ENCODE measurements at places on chromosomes 3 and 15. TPM values are rescaled to one million over a fixed set of nuclear protein-coding genes. Genes with fewer than 3 reads are reported as not detected.

DNA sequence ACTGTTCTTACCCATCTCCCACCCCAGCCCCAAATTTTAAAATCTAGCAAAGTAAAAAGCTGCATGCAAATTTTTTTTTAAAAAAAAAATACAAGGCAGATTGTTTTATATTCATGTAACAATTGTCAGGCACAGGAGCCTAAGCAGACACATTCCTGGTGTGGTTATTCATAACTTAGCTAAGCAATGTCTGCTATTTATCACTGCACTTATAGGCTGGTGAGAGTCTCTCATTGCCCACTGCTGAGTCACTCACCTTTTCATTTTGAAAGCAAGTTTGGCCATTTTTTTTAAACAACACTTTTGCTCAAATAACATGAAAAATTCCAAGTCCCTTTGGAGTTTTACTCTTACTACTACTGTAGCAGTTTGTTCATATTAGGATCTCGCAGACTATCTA is 413.9 kb downstream of the RBMS3 start:
- peak; percentile 99 for DNase-seq

LRRC31 gene
- total RNA-seq: 1.2 TPM

BTLA gene
- 0.17 TPM for total RNA-seq

DNA sequence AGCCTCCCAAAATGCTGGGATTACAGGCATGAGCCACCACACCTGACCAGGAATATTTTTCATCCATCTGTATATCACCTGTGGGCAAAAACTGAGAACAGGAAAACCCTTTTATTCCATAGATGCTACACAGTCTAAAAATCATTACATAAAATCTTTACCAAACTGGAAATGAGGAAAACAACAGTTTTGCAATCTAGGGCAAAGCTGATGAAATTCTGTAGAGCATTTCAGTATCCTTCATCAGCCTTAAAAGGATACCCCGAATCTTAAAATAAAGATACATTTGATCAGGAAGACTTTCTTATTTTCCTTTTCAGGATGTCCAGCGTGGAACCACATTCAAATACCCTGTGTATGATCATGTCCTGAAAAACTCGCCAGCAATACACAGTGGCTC is 7.1 kb downstream of the SIAH2 start:
- DNase-seq: no peak

DNA sequence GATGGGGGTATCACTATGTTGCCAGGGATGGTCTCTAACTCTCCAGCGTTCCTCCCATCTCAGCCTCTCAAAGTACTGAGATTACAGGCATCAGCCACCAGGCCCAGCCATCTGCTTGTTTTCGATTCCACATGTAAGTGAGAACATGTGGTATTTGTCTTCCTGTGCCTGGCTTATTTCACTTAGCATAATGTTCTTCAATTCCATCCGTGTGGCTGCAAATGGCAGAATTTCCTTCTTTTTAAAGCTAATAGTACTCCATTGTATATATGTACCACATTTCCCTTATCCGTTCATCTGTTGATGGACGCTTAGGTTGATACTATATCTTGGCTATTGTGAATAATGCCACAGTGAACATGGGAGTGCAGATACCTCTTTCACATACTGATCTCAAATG is 70.6 kb downstream of the ASB7 start:
- no peak for DNase-seq

All from renal cortical epithelial cell (primary cell).